ENCODE measurements at places on chromosomes 6 and 20.
A peak's percentile ranks its signal among the peaks of the same experiment; 100 is the strongest.

DNA sequence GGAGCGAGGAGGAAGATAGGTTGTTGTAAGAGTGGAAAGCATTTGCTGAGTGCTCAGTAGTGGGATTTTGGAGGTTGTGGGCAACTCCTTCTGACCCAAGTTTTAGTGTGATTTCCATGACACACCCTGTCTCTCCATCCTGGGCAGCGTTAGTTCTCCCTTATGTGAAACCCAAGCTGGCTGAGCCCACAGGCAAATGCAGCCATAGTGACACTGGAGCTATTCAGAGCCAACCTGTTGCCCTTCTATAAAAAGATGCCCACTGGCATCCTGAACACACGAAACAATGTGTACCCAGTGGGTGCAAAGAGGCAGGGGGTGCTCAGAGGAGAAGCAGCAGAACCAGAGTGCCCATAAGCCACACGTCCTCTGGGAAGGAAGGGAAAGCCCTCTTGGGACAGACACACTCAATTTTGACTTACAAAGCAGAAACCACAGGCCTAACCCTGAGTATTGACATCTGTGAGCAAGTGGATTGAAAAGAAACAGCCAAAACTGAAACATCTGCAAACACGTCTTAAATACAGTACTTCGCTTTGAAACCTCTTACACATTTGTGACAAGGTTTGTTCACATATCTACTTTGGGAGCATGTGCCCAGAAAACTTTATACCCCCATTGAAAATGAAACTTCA, 54.6 kb downstream of the BPIFB1 start:
- no peak for DNase-seq

- DNase-seq, result no peak
Observed at GRCh38 chr20:4089756-4090487, 74.6 kb upstream of the RNF24 start.

GRCh38 chr6:71181565-71181964, 107.0 kb upstream of the OGFRL1 start:
- no peak for DNase-seq

DNA sequence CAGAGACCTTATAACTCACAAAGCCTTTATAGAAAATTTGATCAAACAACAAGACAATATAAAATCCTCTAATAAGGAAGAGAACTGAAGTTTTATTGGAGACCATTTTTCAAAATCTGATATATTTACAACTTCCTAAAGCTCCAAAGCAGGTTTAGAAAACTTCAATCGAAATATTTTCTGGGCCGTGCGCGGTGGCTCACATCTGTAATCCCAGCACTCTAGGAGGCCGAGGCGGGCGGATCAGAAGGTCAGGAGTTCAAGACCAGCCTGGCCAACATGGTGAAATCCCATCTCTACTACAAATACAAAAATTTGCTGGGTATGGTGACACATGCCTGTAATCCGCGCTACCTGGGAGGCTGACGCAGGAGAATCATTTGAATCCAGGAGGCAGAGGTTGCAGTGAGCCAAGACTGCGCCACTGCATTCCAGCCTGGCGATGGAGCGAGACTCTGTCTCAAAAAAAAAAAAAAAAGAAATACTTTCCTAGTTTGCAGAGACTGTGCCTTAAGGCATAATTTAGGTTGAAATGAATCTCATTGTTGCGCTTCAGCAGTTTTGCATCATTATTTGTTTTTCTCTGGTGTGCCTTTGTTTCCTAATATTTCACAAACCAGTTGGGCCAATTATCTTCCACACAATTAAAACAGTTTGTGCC, 60.6 kb upstream of the ASIP start:
- DNase-seq, result no peak

- DNase-seq, result peak; percentile 95
Observed at GRCh38 chr6:5995949-5996713, 10.6 kb downstream of the NRN1 start.

- peak; percentile 89 for DNase-seq
Observed at GRCh38 chr6:14075095-14075503, 42.5 kb upstream of the CD83 start.

GRCh38 chr6:71488186-71488585, 199.6 kb downstream of the OGFRL1 start:
- DNase-seq, result no peak

DNA sequence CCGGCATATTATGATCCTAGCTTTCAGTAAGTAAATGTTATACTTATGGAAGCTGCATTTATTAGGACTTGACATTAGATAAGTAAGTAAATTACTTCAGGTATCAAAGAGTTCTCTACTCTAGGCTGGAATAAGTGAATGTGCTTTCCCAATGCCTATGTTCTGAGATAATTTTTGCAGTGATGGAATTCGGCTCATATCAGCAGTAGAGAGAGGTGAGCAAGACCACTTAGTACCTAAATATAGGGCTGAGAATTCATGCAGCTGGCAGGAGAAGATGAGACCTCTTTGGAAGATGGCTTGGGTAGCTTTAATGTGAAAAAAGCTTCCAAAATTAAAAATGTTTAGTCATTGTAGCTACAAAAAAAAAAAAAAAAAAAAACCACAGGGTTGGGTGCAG, 13.3 kb upstream of the BEND3 start:
- DNase-seq, result no peak

GRCh38 chr20:25338112-25339023, 52.3 kb downstream of the ABHD12 start:
- DNase-seq, result no peak

DNA sequence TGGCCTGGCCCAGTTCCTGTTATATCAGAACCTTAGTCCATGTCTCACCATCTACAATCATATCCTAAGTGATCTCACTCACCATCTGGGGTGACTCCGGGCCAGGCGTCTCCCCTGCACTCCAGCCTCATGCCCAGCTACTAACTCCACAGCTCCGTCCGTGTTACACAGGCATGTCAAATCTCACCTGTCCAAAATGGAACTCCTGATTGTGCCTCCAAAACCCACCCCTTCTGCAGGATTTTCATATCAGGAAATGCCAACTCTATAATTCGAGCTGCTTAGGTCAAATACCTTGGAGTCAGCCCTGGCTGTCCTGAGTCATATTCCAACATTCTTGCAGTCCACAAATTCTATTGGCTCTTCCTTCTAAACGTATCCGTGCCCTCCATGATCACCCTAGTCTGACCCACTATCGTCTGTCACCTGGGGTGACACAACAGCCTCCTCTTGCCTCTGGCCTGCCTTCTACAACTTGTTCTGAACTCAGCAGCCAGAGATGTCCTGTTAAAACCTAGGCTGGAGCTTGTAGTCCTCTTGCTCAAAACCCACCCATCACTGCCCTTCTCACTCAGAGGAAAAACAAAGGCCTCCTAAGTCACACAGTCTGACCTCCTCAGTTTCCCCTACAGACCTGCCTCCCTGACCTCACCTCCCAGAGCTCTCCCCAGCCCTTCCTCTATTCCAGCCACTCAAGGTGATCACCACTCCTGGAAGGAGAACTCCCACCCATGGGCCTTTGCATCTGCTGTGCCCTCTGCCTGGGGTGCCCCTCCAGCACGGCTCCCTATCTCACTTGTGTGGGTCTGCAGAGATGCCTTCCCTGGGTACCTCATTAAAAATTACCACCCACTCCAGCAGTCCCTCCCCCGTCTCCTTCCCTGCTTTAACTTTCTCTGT, 85.3 kb upstream of the SIRPA start:
- DNase-seq, result no peak

DNA sequence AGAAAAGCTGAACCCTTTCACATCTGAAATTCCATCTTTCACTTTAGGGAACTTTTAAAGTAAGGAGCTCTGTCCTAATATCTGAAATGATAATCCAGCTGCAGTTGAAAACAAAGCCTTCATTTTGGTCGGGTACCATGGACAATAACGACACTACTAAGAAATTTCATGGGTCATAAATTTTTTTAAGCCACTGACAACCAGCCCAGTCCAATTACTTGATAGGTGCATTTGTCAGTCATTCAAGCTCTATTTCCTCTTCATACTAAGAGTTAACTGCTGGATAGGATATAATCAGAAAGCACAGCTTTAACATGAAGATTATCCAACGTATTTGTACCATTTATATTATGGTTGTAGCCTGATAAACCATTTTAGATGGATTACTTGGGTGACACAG, 52.5 kb downstream of the MMUT start:
- DNase-seq, result no peak

DNA sequence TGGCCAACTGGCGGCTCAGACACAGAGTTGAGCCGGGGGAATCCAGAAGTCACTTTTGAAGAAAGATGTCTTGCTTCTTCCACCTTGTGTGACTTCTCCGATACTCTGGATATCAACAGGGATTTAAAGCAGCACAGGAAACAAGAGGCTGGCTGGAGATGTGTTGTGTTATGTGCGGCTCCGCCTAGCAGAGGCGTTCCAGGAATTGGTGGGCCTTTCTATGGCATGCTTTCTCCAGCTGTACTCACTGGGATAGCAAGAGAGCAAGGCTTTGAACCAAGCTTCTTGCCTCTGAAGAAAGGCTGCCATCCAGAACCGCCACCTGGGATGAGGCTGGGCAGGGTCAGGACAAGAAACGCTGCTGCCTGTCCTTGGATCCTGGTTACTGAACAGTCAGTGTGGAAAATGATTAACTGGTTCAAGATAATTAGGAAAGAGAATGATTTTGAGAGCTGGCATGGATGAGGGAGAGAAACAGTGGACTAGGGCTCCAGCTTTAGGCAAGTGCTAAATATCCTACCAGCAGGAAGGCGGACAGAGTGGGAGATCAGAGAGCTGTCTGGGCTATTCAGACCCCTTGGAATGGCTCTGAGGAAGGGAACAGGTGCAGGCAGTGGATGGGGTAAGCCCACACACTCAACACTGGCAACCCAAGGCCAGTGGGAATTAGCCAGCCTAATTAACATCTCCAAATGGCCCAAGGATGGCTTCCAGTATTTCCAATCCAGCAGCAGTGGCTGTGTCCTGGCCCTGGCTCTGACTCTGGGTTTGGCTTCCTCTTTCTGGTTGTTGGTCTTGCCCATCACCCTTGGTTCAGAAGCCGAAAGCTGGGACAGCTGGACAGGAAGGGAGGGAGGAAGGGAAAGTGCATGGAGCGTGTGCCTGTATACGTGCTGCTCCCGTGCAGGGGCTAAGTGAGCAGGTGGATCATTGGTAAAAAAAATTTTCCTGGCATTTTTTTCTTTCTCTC, 31.9 kb downstream of the INSM1 start:
- DNase-seq, result no peak

DNA sequence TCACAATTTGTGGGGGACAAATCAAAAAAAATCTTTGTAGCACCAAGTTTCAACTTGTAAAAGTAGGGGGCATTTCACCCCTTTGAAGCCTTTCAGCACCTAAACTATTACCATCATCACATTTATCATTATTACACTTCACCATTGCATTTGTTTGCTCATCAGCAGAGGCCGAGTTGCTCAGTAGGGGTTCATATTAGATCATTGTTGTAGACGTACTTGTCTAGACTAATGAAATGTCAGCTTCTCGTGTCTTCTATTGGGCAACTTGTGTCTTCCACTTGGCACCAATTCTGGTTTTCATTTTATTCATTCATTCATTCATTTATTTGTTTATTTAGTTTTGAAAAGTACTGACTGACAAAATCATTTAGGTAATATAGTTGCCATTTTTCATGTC, 338.3 kb upstream of the KCNQ5 start:
- no peak for DNase-seq

GRCh38 chr6:18237167-18237566, 27.2 kb downstream of the DEK start:
- DNase-seq, result no peak

GRCh38 chr6:40965046-40965445, 74.0 kb downstream of the UNC5CL start:
- no peak for DNase-seq

DNA sequence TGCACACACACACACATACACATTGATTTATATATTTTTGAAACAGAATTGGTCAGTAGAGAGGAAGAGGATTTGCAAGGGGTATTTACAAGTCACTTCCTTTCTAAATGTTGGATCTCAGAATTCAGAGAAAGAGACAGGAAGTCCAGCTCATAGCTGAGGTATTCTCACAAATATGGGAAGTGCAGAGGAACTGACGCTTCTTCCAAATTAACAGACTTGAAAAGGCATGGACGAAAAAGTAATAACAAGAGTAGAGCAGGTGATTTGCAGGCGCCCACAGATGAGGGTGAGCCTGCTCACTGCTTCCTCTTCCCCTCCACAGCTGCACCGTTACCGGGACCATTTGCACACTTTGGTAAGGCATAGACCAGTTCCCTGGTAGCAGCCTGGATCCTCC, 246.4 kb downstream of the PHACTR1 start:
- DNase-seq, result no peak

GRCh38 chr20:38034961-38035360, 1.4 kb downstream of the RPRD1B start:
- DNase-seq, result no peak

- peak; percentile 75 for DNase-seq
Observed at GRCh38 chr6:15401769-15402250, 155.9 kb downstream of the JARID2 start.

DNA sequence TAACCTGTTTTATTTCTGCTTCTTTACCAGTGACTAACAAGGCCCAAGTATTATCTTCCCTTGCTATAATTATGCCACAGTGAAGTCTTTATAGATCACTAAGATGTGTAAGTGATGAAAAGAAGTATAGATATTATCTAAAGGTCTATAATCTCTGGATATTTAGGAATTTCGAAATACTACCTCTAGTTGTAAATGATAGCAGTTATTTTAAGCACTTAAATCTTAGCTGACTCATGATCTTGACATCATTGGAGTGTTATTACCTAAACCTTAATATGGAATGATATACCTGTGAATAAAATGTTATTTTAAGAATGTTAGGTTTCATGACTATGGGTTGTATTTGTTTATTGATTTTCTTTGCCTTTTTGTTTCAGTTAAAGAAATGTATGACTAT, 31.5 kb downstream of the CDC40 start:
- no peak for DNase-seq

DNA sequence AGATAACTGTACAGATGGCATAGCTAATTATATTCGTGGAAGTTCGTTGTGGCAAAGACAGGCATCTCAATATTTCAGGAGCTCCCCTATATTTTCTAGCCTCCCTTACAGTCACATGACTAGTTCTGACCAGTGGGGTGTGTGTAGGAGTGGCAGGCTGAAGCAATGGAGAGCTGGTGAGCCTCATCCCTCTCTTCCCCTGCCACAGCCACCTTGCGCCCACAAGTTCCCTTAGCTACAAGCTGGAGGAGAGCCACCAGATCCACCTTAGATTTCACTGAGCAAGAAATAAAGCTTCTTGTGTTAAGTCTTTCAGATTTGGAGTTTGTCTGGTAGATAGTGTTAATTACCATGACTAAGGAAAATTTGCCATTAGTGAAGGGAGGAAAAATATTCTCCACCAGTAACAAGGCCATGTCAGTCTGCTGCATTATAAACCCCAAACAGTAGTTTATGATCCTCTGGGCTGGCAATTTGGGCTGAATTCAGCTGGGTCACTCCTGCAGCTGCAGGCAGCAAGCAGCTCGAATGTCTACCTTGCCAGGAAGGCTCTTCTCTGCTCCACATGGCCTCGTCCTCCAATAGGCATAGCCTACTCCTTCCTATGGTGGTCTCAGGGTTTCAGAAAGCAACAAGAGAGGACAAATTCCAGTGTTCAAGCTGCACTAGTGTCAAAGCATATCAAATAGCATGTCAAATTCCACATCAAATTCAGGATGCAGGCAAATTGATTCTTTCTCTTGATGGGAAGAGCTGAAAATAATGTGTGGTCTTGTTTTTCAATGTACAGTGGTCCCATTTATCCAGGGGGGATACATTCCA, 7.4 kb upstream of the RBCK1 start:
- DNase-seq, result peak; percentile 39

Data from HAP-1 (cell line).